T-helper 2 cell treated with Interferon-gamma antibody and Interleukin-4, amounts not matched to agents 5 μg/mL and 100 μg/mL, for 36 hours (primary cell): ENCODE measurements at places on chromosomes 7 and 10.

DNA sequence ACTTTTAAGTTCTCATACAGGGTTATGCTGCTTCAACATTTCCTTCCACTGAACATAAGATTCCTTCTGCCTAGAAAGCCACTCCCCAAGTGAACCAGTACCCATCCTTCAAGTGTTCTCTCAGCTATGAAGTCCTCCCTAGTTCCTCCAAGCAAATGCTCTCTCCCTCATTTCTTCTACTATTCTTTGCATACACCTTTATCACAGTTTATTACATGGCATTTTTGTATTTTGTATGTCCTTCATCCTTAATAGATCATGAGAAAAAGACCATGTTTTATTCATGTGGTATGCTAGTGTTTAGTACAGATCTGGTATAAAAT, 1.9 kb downstream of the SYPL1 start:
- DNase-seq, result no peak

- DNase-seq, result no peak
These were observed 14.6 kb upstream of the AQP1 start for GRCh38 chr7:30896783-30897637.

GRCh38 chr7:121531175-121532070, 135.3 kb upstream of the FAM3C start:
- DNase-seq, result no peak

DNA sequence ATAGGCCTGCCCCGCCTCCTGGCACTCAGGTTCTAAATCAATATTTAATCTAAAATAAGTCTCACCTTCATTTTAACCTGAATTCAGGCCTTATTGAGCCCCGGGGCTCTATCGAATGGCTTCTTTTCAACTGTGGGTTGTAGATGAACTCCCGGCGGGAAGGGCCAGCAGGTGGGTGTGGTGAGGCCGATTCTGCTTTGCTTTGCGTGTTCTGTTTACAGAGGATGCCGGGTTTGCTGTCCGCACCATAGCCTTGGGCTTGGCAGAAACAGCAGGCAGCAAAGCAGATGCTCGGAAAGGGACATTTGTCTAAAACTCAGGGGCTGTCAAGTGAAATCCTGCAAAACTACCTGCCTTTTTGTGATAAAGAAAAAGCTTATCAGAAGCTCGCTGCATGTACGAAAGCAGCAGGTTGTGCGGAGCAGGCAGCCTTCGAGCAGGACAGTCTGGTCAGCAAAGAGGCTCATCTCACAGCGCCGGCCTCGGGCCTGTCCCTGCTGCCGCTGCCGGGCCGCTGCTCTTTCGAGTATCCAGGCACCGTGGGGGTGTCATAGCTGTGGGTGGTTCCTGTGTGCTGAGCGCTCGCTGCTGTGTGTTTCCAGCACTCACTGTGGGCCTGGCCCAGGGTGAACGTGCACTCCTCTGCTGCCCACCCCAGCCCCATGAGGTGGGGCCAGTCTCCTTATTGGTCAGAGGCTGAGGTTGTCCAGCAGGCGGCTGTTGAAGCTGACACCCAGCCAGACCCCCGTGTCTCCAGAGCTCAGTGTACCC, 434.8 kb upstream of the FOXK1 start:
- no peak for DNase-seq
